A549 treated with Mapracorat at 1 μM for 4 hours (cell line): ENCODE measurements at places on chromosomes 3 and 15. TPM values are rescaled to one million over a fixed set of nuclear protein-coding genes. Genes with fewer than 3 reads are reported as not detected.

Gene CCR2
- not detected in 5 replicates for total RNA-seq

Gene MTFMT
- 22.3 to 28.2 TPM (median 26.6 TPM) in 5 replicates for total RNA-seq

Gene CNTN6
- total RNA-seq = not detected in 5 replicates

Gene KBTBD13
- not detected in 5 replicates for total RNA-seq

Gene ZNF619
- 1.5 to 1.9 TPM (median 1.7 TPM) in 5 replicates for total RNA-seq

Gene SNRPA1
- total RNA-seq = 104 to 131 TPM (median 112 TPM) in 5 replicates

Gene GDPGP1
- 3.4 to 4.9 TPM (median 4.3 TPM) in 5 replicates for total RNA-seq

Gene REC114
- total RNA-seq = not detected in 5 replicates

Gene TGM4
- total RNA-seq = 0.07 to 0.30 TPM (median 0.14 TPM) in 5 replicates

Gene TICRR
- 10.9 to 13.5 TPM (median 12.0 TPM) in 5 replicates for total RNA-seq

Gene PARL
- 61.7 to 71.7 TPM (median 64.6 TPM) in 5 replicates for total RNA-seq

Gene SUSD5
- total RNA-seq = 3.0 to 4.0 TPM (median 3.2 TPM) in 5 replicates

Gene GOLGA8T
- 0.80 to 2.0 TPM (median 1.6 TPM) in 5 replicates for total RNA-seq

Gene OXTR
- 8.2 to 10.6 TPM (median 10.2 TPM) in 5 replicates for total RNA-seq

Gene RASGRF1
- 0.19 to 0.42 TPM (median 0.39 TPM) in 5 replicates for total RNA-seq

Gene HES1
- 9.5 to 14.1 TPM (median 11.3 TPM) in 5 replicates for total RNA-seq

Gene FMN1
- 0.21 to 0.43 TPM (median 0.28 TPM) in 5 replicates for total RNA-seq
